ENCODE measurements at places on chromosomes 6 and 20.

DNA sequence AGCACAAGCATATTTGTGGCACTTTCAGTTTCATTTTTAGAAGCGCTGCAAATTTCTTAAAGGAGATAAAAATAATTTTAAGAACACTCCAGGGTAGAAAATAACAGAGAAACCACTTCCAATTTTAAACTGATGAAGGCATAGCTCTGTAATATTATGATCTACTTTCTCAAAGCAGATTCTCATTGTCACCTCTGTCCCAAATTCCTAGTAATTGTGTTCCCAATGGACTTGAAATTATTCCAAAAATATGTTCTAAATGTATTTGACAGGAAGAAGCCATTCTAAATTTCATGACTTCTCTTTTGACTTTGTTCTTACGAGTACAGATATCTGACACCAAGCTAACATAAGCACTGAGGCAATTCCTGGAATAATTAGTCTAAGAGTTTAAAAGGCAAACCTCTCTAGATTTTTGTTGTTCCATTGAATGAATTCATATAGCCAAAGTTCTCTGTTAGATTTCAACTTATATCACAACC is 140.2 kb upstream of the CARMIL1 start:
- peak; percentile 33 for DNase-seq

DNA sequence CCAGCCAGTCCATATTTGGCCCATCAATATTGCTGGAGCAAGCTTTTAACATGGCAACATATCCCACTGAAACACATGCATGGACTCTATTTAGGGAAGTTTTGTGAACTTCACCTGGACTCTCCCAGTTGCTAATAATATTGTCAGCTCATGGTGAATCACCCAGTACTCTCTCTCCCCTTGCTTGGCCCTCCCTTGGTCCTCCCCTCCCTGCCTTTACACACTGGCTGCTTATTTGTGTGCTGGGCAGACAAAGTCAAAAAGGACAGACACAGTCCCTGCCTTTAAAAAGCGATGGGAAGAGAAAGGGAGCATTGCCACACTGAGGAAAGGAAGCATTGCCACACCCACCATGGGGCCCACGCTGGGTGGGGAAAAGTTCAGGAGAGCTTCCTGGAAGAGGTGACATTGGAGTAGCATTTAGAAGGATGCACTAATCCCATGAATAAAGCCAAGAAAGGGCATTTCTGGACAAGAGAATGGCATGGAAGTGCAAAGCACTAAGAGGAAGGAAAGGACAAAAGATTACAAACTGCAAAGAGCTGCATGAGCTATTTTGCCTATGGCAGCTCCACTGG is 143.4 kb upstream of the EXOC2 start:
- DNase-seq: no peak

DNA sequence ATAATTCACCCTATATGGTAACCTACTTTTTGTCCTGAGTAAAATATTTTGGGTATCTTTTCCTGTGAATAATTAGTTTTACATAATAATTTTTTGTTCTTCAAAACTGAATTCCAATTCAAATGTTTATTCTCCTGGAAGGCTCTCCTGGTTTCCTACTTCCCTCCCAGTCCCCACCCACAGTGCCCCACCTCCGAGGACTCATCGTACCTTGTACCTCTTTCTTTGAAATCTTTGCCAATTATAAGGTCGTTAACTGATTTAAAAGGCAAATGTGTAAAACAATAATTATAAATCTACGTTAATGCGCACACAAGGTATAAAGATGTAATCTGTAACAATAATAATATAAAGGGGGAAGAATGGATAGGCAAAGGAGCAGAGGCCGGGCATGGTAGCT is 40.5 kb upstream of the VEGFA start:
- no peak for DNase-seq

GRCh38 chr6:25468881-25469280 is 183.1 kb upstream of the SCGN start:
- no peak for DNase-seq

GRCh38 chr6:170435766-170436165 is 117.3 kb downstream of the PSMB1 start:
- DNase-seq: no peak

DNA sequence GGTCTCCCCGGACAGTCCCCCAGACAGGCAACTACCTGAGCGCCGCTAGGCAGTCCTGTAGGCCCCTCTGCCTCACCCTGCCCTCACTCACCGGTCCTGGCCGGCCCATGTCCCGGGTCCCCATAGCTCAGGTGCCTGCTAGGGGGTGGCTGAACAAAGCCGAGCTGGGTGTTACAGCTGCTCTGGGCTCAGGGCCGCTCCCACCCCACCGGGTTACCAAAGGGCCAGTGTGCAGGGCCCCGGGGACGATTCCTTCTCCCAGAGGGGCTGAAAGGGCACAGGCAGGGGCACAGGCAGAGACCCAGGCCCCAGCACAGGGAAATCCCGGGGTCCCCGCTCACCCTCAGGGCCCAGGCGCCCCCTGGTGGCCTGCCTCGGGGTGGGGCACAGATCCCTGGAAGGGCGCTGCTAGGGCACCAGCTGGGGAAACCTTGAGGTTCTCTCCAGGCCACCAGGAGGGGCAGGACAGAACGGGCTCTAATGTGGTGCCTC is 118.4 kb downstream of the GRM4 start:
- DNase-seq: peak; percentile 61

- no peak for DNase-seq
Measured at GRCh38 chr6:162852840-162853577, 125.2 kb downstream of the PACRG start.

- peak; percentile 43 for DNase-seq
Measured at GRCh38 chr6:118325220-118325860, 222.8 kb upstream of the PLN start.

DNA sequence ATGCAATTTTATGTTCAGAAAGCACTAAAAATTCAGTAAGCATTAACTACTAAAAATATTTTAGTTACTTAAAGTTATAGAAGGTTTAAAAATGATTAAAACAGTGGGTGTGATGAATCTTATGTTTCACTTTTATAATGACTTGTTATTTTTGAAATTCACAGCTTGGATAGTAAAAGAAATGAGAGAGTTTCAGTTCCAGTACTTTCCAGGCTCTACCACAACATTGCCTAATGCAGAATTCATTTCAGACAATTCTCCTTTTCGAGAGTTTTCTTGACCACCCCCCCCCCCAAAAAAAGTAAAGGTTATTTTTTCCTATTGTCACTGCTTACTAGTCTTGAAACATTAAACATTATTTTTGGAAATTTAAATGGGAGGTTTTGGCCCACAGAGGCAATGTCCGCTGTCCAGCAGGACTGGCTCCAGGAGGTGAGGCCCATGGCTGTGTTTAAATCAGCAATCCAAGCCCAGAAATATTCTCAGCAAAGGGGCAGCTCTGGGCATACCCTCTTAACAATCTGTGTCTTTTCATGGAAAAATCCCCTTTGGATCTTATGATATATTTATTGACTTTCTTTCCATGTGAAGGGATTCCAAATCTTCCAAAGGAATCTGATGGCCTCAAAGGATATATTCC is 519.9 kb downstream of the MAFB start:
- DNase-seq: no peak

DNA sequence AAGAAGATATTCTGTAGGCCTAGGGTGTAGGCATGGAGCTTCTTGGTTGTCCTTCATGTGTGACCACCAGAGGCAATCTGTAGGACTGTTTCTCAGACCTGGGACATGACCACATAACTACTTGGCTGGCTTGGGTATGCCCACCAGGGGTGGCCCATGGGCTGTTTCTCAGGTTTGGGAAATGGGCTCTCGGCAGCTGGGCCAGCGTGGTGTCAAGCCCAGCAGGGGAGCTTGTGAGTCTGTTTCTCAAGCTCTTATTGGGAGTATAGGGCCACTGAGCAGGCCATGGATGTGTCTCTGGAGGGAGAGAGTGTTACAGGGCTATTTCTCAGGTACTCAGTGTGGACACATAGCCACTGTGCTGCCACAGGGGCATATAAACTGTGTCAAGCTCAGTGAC is 2.5 kb upstream of the SEMG2 start:
- DNase-seq: no peak

GRCh38 chr6:15132854-15133670 is 112.8 kb upstream of the JARID2 start:
- DNase-seq: peak; percentile 97

GRCh38 chr6:161238081-161238480 is 35.8 kb downstream of the AGPAT4 start:
- DNase-seq: no peak

- DNase-seq: no peak
Measured at GRCh38 chr6:108365478-108365877, 70.6 kb downstream of the AFG1L start.

- DNase-seq: no peak
Measured at GRCh38 chr20:10527781-10528180, 92.7 kb downstream of the SLX4IP start.

- no peak for DNase-seq
Measured at GRCh38 chr6:6981681-6982322, 126.0 kb upstream of the RREB1 start.

DNA sequence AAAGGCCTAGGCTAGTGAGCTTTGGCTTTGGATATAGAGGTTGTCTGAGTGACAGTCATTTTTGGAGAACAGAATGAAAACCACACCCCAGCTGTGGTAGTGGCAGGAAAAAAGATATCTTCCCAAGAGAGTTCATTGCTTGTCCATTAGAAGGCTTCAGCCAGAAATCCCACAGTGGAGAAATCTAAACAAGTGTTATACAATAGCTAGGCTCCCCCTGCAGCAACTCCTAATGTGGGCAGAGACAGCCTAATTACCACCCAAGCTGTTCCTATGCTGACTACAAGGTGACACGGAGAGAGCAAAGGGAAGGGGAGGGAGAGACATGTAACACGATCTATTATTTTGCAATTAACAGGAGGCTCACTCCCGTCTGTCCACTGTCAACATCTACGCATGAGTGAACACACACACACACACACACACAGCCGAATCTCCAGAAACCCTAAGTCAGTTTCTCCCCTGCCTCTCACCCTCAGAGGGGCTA is 147.5 kb upstream of the TCF21 start:
- no peak for DNase-seq

- no peak for DNase-seq
Measured at GRCh38 chr6:157461000-157461915, 80.3 kb downstream of the ZDHHC14 start.

GRCh38 chr6:166266336-166266735 is 41.9 kb downstream of the PRR18 start:
- DNase-seq: no peak

GRCh38 chr20:49230561-49231133 is 11.4 kb downstream of the DDX27 start:
- peak; percentile 25 for DNase-seq
